T-helper 22 cell (primary cell): ENCODE measurements at places on chromosomes 11 and 22.

- no peak for DNase-seq
These were observed 14.2 kb downstream of the KMT2A start for GRCh38 chr11:118450451-118450850.

DNA sequence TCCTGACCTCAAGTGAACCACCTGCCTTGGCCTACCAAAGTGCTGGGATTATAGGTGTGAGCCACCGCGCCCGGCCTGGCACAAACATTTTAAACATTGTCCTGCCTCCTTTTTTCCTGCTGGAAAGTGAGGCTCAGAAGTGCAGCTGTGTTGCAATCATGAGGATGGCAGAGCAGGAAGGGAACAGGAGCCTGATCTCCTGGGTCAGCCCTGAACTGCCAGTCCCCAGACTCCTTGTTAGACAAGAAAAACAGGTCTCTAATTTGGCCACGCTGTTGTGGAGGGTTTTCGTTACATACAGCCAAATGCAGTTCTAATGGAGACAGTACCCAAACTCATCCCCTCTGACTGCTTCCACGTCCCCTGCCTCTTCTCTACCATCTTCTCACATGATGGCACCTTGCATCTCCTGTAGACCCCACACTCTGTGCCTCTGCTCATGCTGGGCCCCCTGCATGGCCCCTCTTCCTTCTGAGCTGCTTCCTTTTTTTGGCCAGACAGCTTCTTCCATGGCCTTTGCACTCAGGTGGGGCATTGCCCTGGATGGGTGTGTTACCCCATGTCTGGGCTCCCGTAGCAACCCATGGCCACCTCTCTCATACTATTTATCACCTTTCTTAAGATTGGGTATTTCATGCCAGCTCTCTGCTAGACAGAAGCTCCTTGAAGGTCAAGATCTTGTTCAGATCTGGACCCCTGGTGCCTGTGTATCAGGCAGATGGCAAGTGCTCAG, 227.1 kb downstream of the CEP164 start:
- no peak for DNase-seq

GRCh38 chr11:20088397-20089225, 71.7 kb downstream of the DBX1 start:
- no peak for DNase-seq

- no peak for DNase-seq
These were observed 43.6 kb downstream of the CTSC start for GRCh38 chr11:88293931-88294330.

GRCh38 chr11:85941380-85941973, 86.3 kb downstream of the CCDC83 start:
- DNase-seq = no peak

- no peak for DNase-seq
These were observed 373.0 kb downstream of the CTTN start for GRCh38 chr11:70771099-70771885.

GRCh38 chr22:42925598-42925997, 68.5 kb upstream of the ARFGAP3 start:
- no peak for DNase-seq

DNA sequence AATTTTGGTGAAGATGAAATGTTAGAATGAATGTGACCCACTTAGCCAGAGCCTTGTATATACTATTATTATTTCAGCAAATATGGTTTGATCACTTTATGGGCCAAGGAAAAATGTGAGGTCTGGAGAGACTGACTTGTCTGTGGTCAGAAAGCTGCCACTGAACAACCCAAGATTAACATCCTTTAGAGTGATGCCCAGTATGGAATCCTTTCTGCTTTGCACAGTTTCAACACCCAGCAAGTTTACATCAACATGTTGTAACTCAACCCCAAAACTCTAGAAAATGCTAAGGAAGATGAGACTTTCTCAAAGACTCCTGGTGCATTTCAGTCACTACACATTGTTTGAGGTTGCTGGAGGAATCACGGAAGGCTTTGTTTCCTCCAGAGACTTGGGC, 107.7 kb downstream of the SNX19 start:
- DNase-seq = no peak

DNA sequence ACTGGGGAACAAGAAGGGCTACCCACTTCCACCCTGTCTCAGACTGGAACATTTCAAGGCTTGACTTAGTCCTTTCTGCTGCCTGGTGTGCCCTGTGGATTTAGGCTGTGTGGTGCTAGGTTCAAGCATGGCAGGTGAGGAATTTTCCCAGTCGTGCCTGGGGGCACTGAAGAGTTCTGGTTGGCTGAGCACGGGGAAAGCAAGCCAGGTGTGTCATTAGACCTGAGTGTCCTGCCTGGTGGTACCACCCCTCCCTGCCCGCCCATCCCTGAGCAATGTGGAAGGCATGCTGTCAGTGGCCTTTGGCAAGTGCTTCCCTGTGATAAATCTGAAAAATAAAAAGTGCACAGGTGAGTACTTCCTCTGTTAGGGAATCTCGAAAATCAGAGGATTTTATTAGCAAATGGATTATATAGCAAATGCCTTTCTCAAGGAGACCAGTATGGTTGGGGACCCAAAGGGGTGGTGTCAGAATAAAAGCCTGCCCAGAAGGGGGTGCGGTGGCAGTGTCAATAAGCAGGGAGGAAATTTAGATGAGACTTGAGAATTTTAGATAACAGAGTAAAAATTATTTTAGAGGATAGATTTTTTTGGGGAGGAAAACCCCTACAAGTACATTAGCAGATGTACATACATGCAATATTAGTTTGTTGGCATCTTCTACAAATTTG, 22.8 kb downstream of the TEAD1 start:
- no peak for DNase-seq

GRCh38 chr22:25494774-25495173, 69.7 kb upstream of the GRK3 start:
- no peak for DNase-seq

DNA sequence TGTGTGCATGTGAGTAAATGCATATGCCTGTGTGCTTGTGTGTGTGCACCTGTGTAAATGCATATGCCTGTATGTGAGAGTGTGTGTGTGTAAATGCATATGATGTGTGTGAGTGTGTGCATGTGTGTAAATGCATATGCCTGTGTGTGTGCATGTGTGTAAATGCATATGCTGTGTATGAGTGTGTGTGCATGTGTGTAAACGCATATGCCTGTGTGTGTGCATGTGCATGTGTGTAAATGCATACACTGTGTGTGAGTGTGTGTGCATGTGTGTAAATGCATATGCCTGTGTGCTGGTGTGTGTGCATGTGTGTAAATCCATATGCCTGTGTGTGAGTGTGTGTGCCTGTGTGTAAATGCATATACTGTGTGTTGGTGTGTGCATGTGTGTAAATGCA, 37.8 kb downstream of the GGTLC2 start:
- DNase-seq = no peak

DNA sequence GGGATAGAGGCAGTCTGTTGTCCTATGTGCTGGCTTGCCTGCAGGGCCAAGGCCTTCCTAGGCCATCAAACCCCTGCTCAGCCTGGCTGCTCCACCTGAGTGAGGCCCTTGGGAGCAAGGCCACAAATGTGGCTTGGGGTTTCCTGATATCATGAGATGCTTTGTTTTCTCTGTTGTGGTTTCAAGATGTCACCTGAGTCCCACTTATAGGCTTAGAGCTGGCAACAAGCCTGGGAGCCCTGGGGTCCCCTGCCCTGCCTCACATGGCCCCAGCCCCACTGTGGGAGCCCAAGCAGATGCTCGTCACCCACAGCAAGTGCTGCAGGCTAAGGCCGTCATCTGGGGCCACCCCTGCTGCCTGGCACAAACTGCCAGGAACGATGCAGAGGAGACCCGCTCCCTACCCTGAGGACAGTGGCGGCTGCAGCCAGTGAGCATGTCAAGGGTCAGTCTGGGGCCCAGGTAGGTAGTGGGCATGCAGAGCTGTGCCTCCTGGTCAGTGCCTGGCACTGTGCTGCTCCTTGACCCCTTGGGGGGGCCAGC, 75.4 kb upstream of the KCNQ1OT1 start:
- DNase-seq = no peak

DNA sequence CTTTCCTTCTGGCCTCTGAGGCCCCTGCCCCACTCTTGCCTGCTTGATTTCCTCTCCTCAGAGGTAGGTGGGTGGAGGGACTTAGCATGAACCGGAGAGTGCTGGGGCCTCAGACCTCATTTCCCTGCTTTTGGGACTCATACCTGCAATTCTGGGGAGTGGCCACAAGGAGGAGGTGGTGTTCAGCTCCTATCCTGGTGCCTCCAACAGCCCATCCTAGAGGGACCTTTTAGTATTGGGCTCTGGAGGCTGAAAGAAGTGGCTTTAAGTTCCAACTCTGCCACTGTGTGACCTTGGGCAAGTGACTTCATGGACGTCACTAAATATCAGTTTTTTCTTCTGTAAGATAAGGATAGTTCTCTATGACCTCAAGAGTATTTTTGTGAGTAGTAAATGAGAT, 98.6 kb downstream of the KIAA1671 start:
- DNase-seq = no peak

- no peak for DNase-seq
These were observed 15.0 kb upstream of the OR8B8 start for GRCh38 chr11:124460459-124460858.

GRCh38 chr11:2387266-2387987, 10.3 kb downstream of the CD81 start:
- no peak for DNase-seq
